CD4-positive, alpha-beta T cell treated with Interleukin-17A for 4 hours (primary cell): ENCODE measurements at places on chromosomes 2 and 18.

DNA sequence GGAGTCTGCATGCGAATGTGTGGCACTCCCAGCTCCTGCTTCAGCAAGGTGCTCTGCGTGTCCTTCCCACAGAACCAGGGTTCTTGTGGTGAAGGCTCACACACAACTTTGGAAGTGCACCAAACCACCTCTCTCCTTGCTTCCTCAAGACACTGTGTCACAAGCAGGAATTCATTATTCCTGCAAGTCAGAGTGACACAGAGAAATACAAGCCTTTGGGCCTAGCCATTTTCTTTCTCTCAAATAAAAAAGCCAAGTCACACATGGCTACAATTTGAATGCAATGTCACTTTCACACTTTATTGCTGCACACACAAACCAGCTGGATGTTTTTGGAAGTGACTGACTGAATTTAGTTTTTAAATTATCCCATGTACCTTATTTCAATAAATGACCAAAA, 30.1 kb upstream of the THOC1 start:
- DNase-seq, result no peak

GRCh38 chr2:141207036-141207385, 923.8 kb downstream of the LRP1B start:
- DNase-seq, result no peak

GRCh38 chr18:57210107-57210715, 63.3 kb downstream of the BOD1L2 start:
- no peak for DNase-seq

DNA sequence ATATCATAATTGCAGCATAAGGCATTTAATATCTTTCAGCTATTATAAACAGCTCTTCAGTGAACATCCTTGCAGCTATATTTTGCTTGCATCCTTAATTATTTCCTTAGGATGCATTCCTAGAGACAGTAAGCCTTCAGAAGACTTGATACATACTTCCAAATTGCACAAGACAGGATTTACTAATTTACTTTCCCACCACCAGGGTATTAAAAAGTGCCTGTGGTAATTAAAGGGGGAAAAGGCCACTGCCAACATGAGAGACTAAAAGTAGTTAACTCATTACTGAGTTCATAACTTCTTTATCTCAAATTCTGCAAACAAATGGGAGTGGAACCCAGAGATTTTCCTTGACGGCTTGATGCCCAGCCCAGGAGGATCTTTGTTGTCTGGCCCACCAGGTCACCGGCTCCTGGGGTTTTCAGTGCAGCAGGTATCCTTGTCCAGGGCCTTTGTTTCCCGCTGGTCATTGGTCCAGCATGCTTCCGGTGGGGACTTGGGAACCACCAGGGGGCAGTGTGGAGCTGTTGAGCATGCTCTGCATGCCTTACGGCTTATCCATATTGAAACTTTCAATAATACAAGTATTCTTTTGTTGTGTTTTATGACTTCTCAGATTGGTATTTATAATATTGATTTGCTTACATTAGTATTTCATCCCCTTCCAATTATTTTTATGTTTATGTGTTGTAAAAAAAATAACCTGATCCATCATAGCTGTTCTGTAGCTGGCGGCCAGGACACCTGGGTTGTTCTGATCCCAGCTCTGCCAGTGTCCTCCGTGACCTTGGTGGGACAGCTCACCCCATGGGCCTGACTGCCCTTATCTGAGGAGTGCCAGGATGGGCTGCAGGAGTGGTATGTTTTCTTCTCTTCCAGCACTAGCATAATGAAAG, 61.4 kb downstream of the TGOLN2 start:
- peak; percentile 85 for DNase-seq

- no peak for DNase-seq
These were observed 22.7 kb downstream of the TTC32 start for GRCh38 chr2:19879120-19879519.

GRCh38 chr2:110682872-110683271, 5.0 kb upstream of the BUB1 start:
- DNase-seq, result no peak

DNA sequence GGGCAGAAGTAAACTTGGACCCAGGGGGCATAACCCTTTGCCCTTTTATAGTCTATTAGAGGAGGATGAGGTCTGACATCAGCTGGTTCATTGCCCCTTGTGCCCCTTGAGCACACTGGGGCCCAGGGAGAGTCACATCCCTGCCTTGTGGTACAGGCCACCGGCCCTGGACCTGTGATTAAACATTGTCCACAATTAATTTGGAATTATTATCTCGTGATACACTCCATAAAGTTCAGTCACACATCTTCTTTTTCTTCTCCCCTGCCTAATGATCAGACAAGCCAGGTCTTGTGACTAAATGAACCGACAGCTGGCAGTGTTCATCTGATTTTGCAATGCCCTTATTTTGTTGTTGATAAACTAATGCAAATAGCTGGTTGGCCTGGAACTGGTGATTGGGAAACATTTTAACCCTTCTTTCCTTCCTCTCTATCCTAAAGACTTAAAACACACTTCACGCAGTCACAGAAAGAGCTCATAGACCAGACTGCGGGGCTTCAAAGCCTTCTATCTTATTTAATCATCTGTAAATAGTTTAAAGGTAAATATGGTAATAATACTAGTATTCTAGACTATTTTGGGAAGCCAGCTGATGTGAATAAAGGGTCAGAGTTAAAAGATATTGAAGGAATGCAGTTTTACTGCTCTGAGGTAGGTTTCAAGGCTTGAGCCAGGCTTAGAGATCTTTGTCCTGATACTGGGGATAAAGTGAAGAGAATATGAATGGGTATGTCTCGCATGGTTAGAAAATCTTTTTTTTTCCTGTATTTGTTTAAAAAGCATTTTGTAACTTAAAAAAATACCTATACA, 13.4 kb downstream of the IL1R1 start:
- no peak for DNase-seq

DNA sequence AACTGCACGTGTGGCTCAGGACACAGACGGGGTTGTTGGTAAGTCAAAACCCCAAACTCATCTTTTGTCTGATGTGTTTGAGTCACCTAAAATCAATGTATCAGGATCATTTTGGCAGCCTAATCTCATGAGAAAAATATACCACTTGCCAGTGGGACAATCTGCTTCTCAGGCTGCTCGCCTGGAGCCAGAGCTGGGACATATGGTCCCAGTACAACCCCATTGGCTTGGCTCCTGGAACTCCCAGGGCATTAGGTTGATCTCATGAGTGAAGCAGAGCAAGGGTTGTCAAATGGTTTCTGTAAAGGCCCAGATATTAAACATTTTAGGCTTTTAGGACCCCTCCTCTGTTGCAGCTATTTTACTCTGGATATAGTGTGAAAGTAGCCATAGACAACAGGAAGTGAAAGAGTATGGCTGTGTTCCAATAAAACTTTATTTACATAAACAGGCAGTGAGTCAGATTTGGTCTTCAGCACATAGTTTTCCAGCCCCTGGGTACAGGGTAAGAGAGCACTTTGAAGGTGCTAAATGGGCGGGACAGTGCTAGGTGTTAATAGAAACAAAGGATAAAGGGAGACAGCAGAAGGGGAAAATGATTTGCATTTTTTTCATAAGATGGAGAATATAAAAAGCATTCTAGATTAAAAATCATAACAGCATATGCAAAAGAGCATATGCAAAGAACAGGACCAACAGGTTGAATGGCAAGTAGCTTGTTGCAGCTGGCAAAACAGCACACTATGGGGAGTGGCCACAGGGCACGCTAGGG, 290.8 kb downstream of the KCNS3 start:
- no peak for DNase-seq

GRCh38 chr18:35464831-35465279, 32.9 kb downstream of the INO80C start:
- DNase-seq, result no peak

- DNase-seq, result no peak
These were observed 152.6 kb upstream of the MEX3C start for GRCh38 chr18:51350081-51350480.

GRCh38 chr2:224417947-224418346, 16.0 kb upstream of the FAM124B start:
- no peak for DNase-seq

DNA sequence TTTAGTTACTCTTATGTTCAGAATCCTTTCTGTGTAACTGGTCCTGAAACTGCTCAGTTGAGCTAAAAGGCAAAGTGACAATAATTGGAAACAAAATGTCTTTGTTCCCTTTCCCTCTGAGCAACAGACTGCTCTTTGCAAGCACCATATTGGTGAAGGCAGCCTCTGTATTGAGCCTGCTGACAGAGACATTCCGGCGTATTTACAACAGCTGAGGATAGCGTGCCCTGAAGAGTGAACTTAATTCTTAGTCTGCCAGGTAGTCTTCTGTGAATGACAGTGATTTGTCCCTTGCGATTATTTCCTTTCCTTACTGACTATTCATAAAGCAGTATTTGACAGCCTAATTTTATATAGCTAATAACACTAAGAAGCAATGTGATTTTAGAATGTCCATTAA, 239.1 kb downstream of the CPS1 start:
- DNase-seq, result no peak

DNA sequence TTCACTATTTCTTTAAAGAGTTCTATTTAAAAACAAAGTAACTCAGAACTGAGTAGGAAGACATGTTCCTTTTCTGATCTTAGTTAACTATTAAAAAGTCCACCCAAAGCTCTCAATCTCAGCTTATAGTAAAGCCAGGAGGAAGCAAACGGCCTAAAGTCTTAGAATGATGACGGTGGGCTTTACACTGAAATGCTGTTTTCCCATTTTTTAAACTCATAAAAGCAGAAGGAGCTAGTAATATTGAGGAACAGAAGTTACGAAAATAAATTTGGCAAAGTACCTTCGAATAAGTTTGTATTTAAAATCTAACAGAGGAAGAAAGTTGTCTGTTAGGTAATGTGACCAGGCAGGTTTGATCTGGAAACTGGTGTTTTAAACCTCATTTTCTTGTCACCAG, 111.1 kb downstream of the ZNF532 start:
- no peak for DNase-seq

DNA sequence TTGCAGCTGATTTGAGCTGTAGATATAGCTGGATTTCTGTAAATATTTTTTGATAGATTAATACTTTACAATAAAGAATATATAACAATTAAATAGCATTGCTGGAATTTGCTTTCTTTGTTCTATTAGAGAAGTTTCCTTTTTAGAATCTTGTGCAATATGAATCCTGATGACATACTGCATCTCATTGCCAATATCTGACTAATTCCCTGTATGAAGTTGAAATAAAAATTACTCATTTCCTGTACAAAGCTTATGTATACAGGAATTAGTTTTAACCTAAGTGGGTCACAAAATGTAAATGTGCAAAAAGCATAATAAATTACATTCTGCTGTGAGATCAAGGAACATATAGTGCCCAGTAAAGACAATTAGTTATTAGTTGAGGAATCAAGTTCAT, 72.8 kb upstream of the TMEFF2 start:
- DNase-seq, result no peak

- DNase-seq, result no peak
These were observed 67.0 kb upstream of the TMEM200C start for GRCh38 chr18:5962362-5962761.

GRCh38 chr18:61639886-61640285, 252.9 kb downstream of the RNF152 start:
- no peak for DNase-seq

GRCh38 chr2:239822146-239822831, 202.9 kb downstream of the NDUFA10 start:
- DNase-seq, result no peak

DNA sequence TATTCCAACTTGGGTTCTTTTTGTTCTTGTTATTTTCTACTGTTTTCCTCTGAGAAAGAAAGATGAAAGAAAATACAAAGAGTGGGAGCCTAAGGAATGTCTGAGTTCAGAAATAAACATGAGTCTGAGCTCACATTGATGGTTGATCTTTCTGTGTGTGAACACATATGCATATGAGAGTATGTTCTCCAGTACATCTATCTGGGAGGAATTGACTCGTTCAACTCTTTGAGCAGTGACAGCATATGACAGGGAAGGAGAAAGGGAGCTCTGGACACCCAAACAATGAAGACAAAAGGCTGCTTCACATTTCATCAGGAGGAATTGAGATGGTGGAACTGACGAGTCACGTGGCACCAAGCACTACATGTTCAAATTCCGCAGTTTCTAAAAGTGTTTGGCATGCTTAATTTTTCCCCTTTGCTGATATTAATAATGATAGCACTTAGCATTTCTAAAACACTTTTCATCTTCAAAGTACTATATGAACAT, 229.8 kb upstream of the ACVR2A start:
- no peak for DNase-seq

DNA sequence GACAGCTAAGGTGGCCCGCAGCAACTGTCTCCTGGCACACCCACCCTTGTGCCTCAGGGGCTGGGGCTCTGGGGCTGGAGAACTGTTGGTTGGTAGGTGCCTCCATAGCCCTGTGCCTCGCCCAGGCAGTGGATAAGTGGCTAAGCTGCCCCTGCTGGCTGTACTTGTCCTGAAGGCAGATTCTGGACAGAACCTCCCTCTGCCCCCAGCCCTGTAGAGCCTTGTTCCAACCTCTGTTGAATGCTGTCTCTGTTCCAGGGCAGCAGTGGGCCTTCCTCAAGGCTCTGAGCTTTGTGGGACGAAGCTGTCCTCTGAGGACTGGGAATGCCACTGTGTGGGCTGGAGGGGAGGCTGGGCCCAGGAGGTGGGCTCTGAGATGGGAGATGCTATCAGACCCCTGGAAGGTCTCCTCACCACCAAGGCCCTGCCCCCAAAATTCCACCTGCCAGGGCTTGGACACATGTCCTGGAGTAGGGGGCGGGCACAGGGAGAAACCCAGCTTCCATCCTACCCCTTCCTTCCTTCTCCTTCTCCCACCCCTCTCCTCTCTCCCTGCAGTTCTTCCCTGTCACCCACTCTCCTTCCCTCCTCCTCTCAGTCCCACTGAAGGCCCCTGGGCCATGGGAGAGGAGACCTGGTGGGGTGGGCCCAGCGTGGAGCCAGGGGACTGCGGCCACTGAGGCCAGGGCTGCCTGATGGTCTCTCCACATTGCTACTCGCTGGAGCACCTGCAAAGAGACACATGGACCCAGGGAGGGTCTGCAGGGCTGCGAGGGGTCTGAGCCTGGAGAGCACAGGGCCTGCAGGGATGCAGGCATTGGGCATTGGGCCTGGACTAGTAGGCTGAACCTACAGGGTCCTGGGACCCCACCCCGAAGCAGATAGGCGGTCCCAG, 1.7 kb upstream of the PDCD1 start:
- no peak for DNase-seq

DNA sequence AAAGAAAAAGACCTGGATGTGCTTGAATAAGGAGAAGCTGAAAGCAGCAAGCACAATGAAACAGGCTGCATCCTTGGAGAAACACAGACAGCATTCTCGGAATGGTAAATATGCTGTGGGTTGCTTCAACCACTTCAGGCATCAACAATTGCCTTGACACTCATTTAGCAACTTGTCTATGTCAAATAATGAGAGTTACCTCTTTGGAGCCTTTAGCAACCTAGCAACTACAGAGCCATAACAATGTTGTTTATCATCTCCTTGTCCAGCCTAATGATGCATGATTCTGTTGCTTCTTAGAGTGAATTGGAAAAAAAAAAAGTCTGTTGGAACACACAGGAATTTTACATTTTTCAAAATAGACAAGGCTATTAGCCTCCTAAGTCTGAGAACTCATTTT, 410.6 kb downstream of the PIK3C3 start:
- DNase-seq, result no peak

DNA sequence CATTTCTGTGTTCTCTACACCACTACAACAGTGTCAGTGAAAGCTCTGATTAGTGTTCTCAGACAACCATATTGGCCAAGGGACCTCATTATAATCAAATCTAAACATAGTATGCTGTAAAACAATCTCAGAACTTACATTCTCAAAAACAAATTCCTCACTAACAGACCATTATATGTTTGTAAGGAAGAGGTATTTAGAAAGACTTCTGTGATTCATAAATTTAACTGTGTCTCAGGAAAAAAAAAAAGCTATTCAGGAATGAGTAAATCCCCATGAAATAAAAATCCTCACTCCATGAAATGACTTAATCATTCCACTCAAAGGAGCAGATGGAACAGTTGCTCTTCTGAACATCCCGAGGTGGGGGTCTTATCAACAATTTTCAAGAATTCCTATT, 413.0 kb downstream of the CDH2 start:
- DNase-seq, result no peak
